AG04450 (cell line): ENCODE measurements at places on chromosomes 4 and X.

DNA sequence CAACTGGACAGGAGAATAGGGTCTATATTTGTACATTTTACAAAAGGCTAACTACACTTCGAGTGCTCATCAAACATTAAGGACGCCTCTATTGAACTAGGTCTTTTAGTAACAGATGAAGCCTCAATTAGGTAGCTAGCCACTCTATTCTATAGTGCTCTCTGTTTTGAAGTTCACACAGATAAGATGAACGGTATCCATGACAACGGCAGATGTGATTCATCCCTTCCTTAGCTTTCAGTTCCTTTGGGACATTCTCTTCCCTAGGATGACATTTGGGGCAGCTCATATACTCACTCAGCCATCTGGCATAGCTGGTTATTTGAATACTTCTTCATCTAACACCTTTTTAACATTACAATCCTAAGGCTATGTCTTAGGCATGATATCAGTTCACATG is 62.4 kb upstream of the WDFY3 start:
- DNase-seq, result no peak

DNA sequence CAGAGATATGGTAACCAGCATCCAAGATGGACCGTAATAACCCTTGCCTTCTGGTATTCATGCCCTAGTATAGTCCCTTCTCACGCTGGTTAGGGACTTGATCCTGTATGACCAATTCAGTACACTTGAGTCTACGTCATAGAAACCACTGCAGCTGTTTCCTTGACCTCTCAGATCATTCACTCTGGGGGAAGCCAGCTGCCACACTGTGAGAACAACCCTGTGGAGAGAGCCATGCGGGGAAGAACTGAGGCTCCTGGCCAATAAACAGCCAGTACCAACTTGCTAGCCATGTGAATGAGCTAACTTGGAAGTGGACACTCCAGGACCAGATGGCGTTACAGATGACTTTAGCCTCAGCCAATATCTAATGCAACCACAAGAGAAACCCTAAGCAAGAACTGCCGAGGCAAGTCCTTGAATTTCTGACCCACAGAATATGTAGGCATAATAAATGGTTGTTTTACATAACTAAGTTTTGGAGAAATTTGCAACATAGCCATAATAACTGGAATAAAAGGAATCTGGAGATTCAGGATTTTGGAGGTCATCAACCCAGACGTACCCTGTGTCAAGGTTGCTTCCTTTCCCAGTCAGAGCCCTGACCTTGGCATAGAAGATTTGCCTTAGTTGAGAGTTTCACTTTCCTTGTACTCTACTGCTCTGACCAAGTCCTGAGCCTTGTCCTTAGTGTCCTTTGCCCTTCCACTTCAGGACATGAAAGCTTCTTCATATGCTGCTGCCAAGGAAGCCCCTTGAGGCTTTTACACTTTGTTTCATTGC is 87.3 kb upstream of the ZNF81 start:
- no peak for DNase-seq

- no peak for DNase-seq
These were observed 9.6 kb downstream of the OTOP1 start for GRCh38 chr4:4217113-4217512.

DNA sequence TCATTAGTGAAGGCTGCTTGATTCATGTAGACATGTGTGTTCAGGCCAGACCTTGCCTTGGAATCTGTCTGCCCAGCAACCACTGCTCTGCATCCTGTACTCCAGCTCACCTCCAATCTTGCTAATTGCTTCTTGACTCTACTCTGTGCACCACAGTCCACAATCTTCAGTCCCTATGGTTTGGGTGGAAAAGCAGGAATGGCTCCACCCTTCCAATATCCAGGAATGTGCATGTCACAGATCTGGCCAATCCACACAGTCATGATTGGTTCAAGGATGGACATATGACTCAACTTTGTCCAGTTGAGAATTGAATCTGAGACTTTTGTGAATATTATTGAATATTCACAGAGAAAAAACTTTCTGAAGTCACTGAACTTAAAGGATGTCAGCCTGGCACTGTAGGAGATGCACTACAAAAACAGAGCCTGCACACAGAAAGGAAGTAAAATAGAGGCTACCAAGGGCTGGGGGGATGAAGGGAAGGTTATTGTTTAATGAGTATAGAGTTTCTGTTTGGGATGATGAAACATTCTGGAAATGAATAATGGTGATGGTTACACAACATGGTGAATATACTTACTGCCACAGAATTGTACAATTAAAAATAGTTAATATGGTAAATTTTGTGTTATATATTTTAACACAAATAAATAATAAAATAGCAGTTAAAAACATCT is 161.3 kb upstream of the USP38 start:
- no peak for DNase-seq

DNA sequence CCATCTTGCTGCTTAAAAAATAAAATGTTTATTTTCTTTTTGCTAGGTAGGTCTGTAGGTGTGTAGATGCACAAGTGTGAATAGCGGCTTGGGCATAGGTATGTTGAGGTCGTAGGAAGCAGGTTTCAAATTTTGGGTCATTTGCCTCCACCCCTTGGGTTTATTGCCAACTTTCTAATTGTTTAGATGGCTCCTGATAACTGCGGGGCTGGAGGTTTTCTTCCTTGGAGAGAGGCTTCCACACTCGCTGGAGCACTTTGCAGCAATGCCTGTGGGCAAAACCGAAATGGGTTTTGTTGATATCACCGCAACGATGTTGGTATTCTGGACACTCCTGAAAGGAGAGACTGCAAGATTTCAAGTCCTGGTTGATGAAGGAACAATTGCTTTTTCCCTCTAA is 3.9 kb upstream of the POU4F2 start:
- DNase-seq, result no peak

GRCh38 chr4:61533140-61533539 is 333.0 kb downstream of the ADGRL3 start:
- DNase-seq, result no peak

GRCh38 chr4:98711526-98711925 is 53.1 kb upstream of the TSPAN5 start:
- no peak for DNase-seq

DNA sequence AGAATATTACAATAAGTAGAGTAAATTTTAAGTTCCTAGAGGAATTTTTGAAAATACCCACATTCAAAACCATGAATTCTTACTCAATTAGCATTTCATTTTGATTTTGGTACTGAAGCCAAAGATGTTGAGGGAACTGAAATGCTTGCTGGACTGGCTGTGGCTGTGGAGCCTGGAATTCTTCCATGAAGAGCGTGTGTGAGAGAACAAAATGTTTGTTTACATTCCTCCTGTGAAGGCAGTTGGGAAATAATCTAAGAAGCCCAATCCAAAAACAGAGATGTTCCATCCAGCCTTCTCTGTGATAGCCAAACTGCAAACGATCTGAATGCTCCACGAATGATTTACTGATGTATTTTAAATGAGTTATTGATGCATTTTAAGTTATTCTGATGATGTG is 3.8 kb upstream of the ADH1B start:
- DNase-seq, result peak; percentile 70

GRCh38 chrX:101785142-101785541 is 125.5 kb upstream of the ARMCX2 start:
- no peak for DNase-seq

DNA sequence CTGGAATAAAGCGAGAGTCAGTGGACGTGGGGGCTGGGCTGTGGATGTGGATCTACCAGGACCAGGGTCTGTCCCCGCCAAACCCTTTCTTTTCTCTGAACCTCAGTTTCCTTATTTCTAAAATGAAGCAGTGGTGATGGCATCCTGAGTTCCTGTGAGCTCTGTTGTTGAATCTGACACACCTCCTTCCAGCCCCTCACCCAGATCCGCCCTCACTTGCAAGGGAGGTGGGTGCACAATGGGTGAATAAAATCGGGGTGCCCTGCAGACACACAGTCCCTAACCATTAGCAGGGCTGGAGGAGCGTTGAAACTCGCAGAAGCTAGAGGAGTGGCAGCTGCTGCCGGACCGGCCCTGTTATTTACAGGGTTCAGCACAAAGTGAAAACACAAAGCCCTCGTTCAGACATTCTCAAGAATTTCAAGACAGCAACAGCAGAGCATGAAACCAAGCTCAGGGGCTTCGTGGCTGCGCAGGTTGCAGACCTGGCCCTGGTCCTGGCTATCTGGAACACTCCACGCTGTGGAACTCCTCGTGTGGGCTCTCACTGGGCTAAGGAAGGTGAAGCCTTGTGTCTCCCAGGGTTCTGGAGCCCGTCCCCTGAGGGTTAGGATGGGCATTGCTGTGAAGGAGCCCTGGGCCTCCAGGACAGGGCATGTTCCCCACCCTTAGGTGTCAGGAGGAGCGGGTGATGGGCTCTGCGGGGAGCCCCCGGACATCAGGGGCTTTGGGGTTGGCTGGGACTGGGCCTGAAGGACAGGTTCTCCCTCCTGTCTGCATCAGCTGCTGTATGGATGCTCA is 42.9 kb downstream of the PSAPL1 start:
- DNase-seq, result no peak

DNA sequence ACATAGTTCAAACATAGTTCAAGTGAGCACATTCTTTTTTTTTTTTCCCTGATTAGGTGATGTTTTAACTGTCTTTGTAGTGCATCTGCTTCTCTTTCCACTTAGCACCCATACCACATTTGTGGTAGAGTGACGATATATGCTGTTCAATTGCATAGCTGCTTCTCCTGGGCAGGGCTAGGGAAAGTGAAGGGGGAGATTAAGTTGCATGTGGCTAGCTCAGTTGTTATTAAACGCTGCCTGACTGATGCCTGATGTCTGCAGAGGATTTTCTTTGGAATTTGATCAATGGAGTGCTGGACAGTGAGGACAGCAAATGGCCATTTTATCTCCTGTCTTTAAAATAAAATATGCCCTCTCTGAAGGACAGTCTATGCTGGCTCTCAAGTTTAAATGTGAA is 63.7 kb downstream of the ANK2 start:
- DNase-seq, result no peak

- DNase-seq, result no peak
These were observed 88.5 kb upstream of the RPS6KA3 start for GRCh38 chrX:20355187-20355586.

- no peak for DNase-seq
These were observed 1.2 kb upstream of the TMSB4X start for GRCh38 chrX:12973561-12974304.

DNA sequence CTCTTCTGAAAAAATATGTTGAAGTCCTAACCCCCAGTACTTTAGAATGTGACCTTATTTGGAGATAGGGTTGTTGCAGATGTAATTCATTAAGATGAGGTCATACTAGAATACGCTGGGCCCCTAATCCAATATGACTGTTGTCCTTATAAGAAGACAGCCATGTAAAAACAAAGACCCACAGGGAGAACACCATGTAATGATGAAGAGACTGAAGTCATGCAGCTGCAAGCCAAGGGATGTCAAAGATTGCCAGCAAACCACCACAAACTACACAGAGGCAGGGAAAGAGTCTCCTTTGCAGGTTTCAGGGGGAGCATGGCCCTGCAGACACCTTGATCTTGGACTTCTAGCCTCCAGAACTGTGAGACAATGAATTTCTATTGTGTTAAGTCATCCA is 37.4 kb downstream of the CXorf58 start:
- DNase-seq, result no peak

- DNase-seq, result no peak
These were observed 17.5 kb downstream of the MAML3 start for GRCh38 chr4:140136509-140136908.

DNA sequence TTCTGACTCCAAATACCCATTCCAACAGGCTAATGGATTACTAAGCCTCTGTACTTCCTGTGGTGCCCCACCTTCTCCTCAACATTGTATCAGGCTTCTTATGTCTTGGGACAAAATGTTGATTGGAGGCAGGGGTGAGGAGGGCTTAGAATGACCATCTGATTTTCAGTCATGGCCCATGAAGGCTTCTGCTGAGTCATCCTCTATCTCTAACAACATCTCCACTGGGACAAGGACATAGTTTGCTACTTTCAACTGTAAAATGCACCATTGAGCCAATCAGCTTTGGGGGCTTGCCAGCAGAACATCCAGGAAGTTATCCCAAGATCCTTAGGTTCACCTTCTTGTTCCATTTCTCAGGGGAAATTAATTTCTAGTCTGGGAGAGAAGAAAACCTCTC is 29.5 kb downstream of the MAGEB17 start:
- DNase-seq, result no peak

DNA sequence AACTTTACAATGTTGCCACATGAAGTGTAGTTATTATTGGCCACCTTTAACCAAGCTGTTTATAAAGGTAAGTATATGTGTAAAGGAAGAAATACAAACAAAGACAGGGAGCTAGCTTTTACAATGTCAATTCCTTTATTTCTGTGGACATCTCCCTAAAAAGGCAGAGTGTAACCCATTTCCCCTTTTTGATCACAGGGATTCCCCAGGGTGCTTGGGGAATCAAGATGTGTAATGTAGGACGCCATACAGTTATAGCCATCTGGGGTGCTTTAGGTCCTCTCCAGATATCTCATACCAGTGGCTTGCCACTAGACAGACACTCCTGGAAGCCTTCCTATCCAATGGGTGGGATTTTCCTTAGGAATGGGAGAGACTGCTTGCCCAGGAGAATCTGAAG is 4.2 kb upstream of the CUL4B start:
- no peak for DNase-seq

- DNase-seq, result no peak
These were observed 52.8 kb upstream of the CBR4 start for GRCh38 chr4:169062897-169063244.

GRCh38 chr4:81486502-81486901 is 14.8 kb upstream of the RASGEF1B start:
- DNase-seq, result no peak

GRCh38 chrX:81957900-81958545 is 756.1 kb downstream of the SH3BGRL start:
- no peak for DNase-seq

GRCh38 chr4:180542445-180543100 is 1700.6 kb upstream of the TENM3 start:
- no peak for DNase-seq

DNA sequence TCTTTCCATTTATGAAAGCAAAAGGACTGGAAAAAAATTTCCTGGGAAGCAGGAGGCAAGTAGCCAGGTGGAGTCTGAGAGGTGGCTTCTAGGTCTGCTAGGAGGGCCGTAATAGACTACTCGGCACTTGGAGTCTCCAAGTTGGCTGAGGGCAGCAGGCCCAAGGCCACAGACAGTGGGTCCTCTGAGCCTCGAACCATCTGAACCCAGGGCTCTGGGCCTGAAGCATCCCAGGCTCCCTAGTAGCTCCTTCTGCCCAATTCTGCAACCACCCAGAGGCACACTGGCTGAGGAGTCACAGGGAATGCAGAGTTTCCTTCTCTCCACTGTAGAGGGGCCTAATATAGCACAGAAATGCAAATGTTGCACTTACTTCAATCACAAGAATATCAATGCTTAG is 19.8 kb downstream of the TKTL1 start:
- no peak for DNase-seq

DNA sequence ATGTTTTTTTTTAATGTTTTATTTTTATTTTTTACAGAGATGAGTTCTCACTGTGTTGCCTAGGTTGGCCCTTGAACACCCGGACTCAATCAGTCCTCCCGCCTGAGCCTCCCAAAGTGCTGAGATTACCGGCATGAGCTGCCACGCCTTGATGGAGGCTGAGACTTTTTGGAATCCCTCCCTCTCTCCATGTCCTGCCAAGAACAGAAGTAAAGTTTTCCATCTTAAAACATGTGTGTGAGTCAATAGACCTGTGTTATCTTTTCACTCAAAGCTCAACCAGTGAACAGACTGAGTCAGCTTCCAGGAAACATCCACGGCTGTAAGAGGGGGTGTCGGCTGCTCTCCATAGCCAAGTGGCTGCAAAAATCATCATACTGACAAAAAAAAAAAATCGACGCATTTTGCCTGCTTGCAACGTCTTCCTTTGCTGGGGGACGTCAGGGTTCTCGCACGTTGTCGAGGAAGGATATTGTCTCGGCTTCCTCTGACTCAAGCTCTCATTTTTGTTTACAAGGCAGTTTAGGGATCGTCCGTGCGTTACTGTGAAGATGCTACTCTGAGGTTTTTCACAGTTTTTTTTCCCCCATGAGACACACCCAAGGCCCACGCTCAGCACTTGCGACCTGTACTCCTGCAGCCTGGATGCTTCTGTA is 10.0 kb upstream of the ASMTL start:
- DNase-seq, result no peak
